GM12892 (cell line): ENCODE measurements at places on chromosomes 11 and 22.

DNA sequence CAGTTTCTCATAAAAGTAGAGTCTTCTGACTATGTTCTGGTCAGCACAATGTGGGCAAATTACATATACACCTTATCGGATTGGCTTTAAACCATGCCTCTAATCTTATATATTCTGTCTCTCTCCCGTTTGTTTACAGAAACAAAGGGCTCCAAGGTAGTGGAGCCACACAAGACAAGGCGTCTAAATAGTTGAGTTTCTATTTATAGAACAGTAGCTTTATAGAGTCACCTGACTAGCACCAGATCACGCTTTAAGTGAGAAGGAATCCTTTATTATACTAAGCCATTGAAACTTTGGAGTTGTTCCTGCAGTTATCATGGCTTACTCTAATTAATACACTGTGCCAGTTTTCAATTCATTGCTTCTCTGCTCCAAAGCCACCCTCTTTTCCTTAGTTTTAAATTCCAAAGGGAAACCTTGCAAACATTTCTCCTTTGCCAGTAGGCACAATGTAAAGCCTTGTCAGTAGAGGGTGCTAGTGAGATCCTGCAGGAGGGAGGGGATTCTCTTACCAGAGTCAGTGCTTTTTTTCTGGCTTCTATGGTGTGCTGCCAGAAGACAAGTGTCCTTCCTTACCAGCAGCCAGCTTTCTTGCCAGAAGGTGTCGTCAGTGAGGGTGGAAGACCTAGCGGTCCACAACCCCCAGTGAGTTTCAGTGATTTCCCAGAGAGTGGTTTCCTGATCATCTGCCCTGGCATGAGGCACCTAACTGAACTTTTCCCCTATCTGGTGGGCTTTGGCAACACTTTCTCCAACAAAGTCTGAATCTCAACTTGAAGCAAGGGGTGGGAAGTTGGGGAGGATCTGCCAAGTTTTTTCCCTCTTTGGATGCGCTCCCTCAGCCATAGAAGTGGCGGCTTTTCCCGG is 71.7 kb downstream of the RAB38 start:
- DNase-seq = peak; percentile 5

DNA sequence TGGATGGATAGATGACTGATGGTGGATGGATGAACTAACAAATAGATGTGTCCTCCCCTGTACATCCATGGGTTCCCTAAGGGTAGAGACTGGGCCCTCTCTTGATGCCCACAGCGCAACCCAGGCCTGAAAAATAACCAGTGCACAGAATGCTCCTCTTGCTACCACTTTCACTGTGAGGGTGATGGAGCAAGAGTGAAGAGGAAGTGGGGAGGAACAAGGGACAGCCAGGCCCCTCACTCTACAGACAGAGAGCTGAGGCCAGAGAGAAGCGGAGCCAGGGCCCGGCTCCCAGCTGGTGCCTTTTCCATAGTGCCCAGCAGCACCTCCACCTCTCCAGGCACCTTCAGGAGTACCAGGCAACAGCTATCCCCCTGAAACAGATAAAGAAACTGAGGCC is 67.7 kb downstream of the THAP12 start:
- DNase-seq = no peak

- no peak for DNase-seq
These were observed 56.5 kb downstream of the MED15 start for GRCh38 chr22:20563941-20564371.

DNA sequence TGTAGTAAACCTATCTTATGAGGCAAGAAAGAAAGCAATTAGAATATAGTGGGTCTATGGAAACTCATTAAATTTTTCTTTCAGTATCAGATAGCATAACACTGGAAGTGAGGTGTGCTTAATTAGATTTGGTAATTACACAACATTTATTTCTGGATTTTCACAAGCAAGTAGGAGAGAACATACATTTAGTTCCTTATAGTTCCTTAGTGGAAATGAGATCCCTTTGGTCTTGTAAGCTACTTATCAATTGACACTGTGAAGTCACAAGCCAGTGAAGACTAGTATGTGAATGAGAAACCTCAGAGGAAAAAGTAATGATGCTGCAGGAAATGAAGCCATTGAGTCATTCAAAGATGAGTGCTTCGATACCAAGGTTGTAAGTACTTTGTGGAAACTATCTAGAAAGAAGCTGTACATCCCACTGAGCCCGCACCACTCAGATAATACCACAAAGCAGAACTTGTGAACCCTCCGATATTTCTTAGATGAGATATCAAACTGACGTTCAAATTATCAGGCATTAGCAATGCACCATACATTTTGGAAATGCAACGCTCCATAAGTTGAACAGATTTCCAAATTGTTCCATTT is 53.5 kb downstream of the ENTHD1 start:
- DNase-seq = no peak

DNA sequence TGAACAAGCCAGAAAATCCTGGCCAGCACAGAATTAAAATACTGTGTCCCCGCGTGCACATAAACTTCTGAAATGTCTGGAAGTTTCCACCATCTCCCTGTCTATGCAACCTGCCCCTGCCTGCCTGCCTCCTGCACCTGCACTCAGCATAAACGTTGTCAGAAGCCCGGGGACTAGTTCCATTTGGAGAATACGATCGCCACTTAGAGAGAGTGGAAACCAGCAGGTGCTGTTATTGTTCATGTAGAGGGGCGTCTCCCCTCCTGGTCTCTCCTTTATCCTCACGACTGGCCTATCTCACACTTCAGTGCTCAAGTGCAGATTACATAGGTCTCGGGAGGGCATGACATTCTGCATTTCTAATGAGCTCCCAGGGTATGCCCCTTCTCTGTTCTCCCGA is 35.6 kb downstream of the MPPED1 start:
- DNase-seq = no peak

DNA sequence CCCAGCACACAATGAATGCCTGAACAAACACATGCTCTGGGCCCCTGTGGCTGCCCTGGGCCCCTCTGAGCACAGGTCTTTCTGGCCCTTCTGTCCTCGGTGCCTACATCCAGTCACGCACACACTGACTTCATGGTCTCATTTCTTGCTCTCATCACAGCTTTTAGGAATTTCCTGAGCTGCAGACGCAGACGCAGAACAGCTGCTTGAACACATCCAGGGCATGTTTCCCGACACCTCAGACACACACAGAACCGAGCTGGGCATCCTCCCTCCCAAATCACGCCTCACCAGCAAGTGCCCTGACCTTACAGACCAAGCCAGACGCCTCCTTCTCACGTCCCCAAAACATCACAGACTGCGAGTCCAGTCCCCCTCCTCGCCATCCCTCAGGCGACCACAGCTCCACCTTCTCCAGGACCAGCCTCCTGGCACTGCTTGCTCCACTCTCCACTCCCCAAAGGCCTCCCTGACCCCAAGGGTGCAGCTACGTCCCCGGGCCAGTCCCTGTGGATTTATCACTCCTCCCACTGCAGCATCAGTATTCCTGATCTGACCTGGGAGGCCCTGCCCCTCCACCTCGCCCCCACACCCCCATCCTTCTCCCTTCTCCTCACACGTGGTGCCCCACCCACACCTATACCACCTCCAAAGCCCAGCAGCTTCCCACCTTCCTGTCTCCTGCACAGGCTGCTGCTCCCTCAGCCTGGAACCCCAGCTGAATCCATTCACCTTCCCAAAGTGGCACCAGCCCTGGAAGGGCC is 12.9 kb downstream of the SIRT3 start:
- DNase-seq = no peak

- no peak for DNase-seq
These were observed 336.0 kb downstream of the CADM1 start for GRCh38 chr11:115168229-115168671.

GRCh38 chr11:117820071-117820470 is 4.5 kb downstream of the FXYD2 start:
- no peak for DNase-seq

DNA sequence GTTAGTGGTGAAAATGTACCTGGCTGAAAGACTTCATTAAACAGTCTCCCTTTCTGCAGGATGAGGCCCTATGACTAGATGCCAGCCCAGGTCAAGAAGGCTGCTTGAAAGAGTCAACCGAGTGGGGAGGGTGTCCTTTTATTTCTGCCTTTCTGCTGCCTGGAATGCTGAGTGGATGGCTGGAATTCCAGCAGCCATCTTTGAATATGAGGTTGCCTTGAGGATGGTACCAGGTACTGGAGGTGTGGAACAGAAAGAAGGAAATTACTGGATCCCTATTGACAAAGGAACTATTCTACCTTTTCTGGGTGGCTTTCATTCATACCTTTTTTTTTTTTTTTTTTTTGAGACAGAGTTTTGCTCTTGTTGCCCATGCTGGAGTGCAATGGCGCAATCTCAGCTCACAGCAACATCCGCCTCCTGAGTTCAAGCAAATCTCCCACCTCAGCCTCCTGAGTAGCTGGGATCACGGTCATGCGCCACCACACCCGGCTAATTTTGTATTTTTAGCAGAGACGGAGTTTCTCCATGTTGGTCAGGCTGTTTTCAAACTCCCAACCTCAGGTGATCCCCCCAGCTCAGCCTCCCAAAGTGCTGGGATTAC is 107.3 kb downstream of the RPS6KA4 start:
- DNase-seq = no peak

- DNase-seq = no peak
These were observed 134.3 kb upstream of the C11orf58 start for GRCh38 chr11:16603890-16604793.

- DNase-seq = no peak
These were observed 71.3 kb downstream of the ETS1 start for GRCh38 chr11:128515826-128516778.

DNA sequence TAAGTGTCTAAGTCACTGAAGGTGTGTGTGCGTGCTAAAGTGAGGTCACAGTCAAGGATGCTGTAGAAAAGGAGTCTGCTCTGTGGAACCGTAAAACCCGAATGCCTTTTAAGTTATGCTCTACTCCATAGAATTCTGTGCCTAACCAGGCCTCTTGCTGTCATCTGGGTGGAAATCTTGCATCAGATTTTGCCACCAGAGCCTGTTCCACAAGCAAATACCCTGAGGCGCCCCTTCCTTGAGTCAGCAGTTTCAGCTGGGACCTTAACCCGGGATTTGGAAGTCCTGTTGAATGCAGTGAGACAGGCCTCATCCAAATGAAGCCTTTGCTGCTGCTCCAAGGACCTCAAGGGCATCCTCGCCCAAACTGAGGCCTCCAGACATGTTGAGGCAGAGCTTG is 109.8 kb downstream of the WNT11 start:
- DNase-seq = no peak

DNA sequence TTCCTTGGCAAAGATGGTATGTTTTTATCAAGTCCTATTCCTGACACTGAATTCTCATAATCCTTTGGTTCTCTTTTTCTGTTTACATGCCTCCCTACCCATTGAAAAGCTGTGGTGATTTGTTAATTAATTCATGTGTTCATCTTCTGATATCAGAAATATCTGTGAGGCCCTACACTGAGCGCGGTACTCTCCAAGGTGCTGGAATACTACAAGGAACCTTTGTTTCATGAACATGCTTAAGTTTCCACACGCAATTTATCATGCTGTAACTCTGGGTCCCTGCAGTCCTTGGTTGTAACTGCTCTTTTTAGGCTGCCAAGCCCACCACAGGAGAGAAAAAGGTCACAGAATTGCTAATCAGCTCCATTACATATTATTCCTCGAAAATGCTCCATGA is 331.8 kb downstream of the FAT3 start:
- DNase-seq = no peak

DNA sequence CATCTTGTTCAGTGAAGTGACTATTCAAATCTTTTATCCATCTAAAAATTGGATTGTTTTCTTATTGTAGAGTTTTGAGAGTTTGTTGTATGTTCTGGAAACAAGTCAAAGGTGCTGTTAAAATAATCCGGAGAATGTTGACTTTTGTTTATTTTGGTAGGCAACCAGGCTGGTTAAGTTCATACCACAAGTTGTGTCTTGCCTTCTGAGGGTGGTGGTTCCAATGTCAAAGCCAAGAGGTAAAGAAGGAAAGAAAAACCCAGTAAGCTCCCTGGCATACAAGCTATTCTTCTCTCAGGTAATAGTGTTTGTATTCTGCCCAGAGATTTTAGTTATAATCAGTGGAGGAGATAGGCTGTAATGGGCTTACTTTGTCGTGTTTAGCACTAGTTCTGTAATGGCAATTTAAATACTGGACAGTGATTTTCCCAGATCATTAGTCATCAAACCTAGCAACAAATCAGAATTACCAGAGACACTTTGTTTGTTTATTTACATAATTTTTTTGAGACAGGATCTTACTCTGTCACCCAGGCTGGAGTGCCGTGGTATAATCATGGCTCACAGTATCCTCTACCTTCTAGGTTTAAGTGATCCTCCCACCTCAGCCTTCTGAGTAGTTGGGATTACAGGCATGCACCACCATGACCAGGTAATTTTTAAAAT is 15.1 kb upstream of the CSRP3 start:
- DNase-seq = no peak

GRCh38 chr11:28836285-28837081 is 728.3 kb downstream of the METTL15 start:
- no peak for DNase-seq

DNA sequence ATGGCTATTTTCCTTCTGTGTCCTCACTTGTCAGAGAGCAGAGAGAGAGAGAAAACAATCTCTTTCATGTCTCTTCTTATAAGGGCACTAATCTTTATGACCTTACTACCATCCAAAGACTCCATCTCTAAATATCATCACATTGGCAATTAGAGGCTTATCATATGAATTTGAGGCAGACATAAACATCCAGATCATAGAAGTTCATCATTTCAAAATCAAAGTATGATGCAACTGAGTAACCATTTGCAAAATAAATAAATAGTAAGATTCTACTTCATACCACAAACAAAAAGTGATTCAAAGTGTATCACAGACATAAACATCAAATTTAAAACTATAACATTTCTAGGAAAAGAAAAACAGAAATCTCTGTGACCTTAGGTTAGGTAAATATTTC is 504.7 kb upstream of the ARHGAP42 start:
- no peak for DNase-seq

DNA sequence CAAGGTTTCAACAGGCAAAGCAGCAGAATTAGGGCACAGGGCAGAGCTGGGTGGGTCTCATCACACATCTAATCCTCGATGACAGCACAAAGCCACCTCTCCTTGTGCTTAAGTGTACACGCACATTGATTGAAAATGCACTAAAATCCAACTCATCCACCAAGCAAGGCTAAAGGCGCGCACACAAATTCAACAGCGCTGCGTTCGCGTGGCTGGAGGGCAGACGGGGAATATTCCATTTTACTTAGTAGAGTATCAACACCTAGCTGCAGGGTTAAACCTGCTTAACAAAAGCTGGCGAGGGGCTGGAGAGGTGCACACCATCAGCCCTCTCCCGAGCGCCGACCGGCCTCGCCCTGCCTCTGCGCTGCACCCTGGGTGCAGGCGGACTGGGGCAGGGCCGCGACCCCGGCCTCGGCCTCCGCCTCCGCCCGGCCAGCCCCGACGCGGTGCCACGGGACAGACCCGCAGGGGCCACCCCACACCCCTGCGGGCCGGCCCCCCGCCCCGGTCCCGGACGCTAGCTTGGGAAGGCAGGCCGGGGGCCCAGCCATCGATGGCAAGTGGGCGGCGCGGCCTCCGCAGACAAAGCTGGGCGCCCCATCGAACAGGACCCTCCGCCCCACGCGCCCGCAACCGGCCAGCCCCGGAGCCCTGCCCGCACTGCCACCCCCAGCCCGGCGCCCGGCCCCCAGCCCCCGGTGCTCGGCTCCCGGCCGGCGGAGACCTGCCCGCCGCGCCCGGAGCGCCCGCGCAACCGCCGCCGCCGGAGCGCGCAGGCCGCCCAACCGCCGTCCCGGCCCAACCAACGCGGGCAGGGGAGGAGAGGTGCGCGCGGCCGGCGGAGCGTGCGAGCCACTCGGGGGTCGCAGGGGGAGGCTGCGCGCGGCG is 929 bp downstream of the PRDM10 start:
- DNase-seq = peak; percentile 39

GRCh38 chr11:40819230-40819629 is 640.2 kb downstream of the LRRC4C start:
- DNase-seq = no peak

GRCh38 chr11:67576735-67577475 is 6.7 kb upstream of the GSTP1 start:
- DNase-seq = no peak
